ENCODE measurements at places on chromosomes 11 and 22.

DNA sequence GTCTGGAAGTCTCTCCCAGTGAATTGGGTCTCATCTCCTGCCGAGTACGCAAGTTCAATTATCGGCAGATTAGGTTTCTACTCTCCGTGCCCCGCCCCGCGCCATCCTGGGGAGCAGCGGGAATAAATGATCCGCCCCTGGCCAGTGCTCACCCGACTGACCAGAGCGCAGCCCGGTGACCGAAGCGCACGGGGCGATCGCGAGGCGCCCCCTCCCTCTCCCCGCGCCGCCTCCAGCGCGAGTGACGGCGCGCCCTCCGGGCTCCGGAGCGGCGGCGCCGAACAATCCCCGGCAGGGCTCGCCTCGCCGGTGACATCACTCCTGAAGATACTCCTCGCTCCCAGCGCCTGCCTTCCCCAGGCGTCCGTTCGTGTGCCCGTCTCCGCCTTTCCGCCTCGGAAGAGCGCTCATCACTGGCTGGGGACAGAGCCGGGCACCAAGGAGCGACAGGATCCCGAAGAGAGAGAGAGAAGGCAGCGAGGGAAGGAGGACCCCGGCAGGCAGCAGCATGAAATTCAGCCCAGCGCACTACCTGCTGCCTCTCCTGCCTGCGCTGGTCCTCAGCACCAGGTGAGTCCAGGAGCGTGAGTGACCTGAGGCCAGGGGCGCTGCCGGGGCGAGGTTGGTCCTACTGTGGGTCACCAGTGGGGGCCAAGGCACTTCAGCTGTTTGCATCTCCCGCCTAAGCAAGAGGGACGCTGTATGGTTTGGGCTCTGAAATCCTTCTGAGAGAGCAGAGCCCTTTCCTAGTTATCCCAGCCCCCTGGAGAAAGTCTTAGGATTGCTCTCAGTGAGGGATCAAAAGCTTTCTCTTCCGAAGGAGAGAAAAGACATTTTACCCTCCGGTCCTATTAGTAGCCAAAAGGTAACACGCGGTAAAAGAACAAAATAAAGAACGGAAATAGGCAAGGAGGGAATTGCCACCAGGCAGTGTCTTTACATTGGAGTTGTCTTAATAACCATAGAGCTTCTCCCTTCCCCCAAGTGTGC lies at the start of gene LUZP2:
Gene LUZP2 (plus strand): TSS at position 318 of the 990 bp plus-strand sequence.
- no peak for DNase-seq

- no peak for DNase-seq
These were observed 171.4 kb upstream of the CTSC start for GRCh38 chr11:88508759-88509581.

DNA sequence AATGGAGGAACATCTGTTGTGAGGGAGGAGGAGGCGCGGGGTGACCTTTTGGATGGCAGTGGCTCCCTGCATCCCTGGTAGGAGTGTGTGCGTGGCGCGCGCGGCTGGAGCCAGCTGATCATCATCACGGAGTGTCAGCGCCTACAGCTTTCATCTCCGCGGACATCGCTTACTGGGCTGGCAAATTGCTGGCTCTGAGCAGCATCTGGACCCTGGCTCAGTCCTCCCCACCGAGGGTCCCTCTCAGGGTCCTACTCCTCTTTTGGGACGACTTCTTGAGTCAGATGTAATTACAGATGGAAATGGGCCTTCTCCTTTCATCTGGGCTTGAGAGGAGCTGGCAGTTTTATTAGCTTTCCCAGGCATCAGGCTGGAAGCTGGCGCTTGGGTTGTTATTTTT lies 85.3 kb downstream of the CACNA1I start:
- no peak for DNase-seq

- no peak for DNase-seq
These were observed 24.0 kb upstream of the CADM1 start for GRCh38 chr11:115528225-115528624.
